ENCODE measurements at places on chromosomes 3 and 15.

DNA sequence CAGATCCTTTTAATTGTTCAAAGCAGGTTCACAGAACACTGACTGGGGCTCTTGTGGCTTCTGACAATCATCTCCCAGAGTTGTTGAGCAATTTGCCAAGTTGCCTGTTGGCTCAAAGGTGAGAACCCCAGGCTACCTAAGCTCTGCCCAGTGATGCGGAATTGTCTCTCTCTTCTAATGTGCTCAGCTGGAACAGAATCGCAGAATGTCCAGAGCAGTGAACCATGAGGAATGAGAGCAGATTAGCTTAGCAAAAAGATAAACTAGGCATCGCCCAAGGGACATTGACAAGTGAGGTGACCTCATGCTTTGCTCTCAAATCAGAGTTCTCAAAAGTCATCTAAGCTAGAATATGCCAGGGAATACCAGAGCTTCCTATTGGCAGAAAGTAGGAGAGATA lies 148.1 kb downstream of the WDR76 start:
- DNase-seq: no peak

DNA sequence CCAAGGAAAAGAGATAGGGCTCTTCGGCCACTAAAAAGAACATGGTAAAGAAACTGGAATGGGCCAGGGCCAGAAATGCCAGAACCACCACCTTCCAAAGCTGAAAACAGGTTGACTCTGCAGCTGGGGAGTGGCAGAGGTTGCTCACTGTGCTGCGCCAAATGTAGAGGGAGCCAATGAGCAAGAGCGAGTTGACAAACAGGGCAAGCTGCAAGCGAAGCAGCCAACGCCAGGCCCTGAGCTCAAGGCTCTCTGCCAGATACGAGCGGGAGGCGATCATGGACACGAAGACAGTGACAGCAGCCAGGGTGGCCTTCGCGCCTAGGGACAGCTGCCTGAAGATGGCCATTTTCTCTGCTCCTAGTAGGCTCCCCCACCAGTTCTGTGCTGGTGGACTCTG lies 3.1 kb downstream of the GLB1 start:
- DNase-seq: no peak

DNA sequence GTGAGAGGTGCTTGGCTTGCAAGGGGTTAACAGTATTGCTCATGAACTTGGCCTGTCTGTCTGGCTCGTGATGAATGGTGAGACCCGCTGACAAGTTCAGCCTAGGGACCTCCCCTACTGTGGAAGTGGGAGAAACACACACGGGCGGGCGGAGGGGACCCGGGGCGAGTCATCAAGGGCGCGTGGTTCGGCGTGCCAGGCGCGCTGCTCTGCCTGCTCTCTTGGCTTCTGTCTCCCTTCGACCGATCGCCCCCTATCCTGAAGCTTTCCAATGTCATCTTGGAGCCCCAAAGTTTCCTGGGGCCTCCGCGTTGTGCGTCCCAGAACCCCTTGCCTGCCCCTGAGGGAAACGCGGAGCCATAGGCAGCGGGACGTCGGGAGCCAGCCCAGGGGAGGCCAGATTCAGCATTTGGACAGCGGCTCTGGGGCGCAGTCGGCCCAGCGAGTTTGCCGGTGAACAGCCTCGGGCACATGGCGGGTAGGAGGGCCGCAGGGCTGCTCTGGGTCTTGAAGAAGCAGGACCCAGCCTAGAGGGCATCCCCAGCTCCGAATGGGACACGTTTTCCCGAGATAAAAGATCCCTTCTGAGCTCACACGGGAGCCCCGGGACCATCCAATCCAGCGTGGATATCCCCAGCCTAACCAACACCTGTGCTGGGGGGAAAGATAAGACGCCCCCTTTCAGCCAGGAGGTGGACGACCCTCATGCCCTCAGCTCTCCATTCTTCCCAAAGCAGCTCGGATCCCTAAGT lies 27.0 kb upstream of the POLG start:
- DNase-seq: no peak

DNA sequence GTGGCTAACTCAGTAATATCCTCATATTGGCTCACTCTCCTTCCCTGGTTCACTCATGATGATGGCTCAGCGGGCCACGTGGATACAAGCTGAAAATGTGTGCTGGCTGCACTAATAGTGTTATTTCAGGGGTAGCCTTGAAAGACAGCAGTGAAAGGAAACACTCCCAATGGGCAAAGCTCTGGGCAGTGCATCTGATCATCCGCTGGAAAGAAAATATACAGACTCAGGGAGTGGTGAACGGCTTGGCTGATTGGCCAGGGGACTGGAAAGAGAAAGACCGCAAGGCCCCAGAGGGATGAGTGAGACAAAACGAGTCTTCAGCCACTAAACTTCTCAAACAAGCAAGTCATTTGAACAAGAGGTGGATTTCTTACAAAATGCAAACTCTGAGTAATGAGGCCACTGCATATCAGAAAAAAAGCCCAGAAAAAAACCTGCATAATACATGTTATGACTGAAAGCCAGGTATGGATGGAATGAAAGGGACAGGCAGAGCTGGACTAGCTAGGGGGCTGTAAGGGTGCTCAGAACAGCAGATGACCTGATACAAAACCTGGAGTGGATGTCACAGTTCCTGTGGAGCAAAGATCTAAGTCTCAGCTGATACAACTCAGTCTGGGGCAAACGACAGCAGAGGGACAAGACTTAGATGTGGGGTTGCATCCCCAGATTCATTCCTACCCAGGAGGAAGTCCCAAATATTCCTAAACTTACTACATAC lies 33.3 kb downstream of the CMTM6 start:
- no peak for DNase-seq

DNA sequence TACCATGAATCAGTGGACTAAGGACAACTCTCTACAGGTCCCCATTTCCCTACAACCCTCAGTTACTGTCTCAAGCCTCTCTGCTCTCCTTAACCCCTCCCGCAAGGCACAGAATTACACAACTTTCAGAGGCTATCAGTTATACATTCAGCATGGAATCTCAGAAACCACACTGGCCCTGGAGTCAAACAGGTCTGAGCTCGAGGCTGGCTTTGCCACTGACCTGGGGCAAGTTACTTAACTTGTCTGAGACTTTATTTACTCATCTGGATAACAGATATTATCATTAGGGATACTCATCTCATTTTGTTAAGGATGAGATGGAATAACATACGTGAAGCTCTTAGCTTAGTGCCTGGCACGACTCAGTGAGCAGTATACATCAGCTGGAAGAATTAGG lies 95.2 kb downstream of the WDR76 start:
- no peak for DNase-seq

DNA sequence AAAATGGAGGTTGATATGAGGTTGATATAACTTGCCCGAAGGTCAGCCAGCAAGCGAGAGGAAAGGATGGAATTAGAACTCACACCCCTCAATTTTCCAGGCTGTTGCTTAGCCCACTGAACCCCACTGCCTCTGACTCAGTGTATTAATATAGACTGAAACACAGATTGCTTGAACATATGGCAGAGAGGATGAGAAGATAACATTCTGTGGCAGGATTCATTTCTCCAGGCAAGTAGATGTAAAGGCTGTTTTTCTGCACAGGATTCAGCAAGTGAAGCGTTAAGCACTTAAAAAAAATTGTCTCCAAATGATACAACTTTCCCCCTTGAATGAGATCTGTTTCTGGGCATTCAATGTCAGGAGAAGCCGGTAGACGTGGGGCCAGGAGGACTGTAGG lies 335.2 kb downstream of the GAP43 start:
- DNase-seq: no peak

DNA sequence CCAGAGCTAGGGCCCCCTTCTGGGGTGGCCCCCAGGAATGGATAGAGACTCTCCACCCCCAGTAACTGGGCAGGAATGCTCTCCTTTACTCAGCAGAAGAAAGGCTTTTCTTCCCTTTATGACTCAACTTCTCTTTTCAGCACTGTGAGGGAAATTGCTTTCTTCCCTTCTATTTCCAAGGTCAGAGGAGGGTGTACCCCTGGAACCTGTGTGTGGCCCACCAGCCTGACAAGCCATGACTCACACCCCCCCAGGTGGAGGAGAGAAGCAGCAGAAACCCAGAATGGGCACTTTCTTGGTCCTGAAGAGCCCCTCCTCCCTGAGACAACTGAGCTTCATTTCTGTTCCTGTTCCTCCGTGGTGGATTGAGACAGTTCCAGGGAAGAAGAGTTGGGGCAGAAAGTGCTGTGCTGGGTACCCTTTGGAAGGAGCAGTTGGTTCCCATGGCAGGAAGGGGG lies 2.7 kb upstream of the ANKRD63 start:
- DNase-seq: no peak

DNA sequence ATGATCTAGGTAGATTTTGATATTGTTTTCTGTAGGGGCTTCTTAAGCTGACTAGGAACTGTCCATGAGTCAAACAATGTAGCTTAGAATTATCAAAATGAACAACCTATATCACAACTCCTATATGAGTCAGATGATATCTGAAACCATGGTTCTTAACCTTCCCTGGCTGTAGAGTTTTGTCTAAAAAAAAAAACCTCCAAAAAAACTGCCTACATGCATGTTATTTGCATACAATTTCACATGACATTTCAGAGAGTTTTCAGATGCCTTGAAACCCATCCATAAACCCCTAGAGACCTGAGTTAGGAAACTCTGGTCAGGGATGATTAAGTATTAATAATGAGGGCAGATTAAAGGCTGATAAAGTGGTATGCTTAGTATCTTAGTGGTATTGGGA lies 157.0 kb downstream of the CHST2 start:
- no peak for DNase-seq

GRCh38 chr15:42623951-42624350 lies 48.5 kb downstream of the STARD9 start:
- DNase-seq: no peak

- no peak for DNase-seq
Observed at GRCh38 chr3:187783098-187783497, 37.8 kb upstream of the BCL6 start.

DNA sequence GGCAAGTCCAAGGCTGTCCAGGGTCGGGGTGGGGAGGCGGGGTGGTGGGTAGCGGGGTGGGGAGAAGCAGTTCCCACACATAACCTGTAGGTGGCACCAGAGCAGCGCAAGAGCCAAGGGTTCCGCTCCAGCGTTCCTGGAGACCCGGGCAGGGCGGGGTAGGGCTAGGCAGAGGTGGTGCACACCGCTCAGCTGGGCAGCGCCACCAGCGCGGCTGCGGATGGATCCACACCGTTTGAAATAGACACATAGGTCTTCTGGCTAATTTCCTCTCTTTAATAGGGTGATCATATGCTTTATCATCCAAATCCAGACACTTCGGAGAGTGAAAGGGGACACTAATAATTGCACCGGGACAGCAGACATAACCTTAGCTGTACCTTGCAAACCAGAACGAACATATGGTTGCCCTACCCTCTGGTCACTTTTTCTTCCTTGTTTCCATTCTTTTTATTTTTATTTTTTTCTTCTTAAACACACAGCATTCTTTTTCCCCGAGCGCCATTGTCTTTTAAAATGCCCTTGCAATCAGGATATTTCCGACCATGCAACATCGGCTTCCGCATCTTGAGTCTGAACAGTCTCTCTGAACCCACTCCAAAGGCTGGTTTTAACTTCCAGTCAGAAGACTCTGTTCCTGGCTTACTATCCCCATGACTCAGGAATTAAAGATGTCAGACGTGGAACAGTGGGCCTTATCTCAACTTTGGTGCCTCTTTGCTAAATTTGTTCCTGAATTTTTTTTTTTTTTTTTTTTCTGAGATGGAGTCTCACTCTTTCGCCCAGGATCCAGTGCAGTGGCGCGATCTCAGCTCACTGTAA lies 12.5 kb upstream of the ZSCAN2 start:
- DNase-seq: no peak

DNA sequence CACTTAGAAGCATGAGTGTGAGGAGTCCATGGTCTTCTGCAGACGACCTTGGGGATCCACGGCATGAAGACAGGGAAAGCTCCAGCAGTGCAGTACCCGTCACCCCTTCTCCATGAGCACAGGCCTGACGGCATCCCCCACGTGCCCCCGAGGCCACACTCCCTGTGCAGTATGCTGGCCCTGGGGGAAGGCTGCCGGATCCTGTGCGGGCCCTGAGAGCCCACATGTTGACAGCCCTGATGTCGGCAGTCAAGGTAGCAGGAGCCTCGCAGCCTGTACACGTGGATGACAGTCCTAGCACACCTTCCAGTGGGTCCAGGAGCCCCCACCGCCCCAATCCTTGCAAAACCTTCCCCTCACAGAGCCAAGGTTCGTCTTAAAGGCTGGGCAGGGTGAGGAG lies 195.3 kb downstream of the ATP10A start:
- DNase-seq: no peak

GRCh38 chr3:17144665-17144993 lies 259.9 kb downstream of the PLCL2 start:
- DNase-seq: no peak

DNA sequence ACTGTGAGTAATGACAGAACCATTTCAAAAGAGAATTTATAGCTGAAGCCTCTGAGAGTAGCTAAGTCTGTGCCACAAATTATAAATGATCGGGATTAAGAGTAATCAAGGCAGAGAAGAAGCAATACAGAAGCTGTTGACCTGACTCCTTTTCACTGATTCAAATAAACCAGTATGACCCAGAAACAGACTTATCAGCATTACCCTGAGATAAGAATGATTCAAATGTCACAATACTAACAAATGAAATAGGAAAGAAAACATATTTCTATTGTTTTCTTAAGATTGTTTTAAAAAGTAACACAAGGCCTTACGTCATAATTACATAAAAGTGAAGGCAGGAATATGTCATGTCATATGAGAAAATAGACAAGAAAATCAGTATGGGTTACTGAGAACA lies 1534.6 kb downstream of the SI start:
- no peak for DNase-seq

DNA sequence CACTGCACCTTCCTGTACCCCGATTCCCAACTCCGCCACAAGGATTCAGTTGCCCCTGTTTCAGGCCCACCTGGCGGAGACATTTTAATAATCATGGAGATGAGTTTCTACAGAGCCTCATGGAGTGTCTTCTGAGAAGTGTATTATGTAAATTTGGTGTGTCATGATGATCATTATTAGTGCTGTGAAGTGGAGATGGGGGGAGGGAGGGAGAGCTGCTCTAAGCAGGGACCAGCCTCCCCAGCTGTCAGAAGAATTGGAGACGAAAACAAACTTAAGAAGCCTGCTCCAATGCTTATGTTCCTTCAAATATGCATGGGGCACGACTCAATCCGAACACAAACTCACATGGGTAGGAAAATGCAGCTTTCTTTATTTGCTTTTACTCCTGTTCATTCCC lies 127.8 kb downstream of the EPHB1 start:
- DNase-seq: no peak

DNA sequence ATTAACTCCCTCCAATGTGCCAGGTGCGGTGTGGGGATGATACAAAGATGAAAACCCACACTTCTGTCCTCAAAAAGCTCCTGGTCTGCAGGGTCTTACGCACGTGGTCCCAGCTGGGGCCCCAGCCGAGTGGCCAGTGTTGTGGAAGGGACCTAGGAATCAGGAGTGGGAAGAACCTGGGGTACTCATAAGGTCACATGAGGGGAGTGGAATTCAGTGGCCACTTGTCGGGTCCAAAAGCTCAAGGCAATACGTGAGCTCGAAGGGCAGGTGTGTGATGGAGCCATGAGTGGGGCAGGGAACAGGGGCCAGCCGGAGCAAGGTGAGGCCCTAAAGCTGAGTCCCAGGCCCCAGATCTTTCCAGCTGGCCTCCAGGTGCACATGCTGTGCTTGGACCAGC lies 260.0 kb upstream of the LYSMD4 start:
- DNase-seq: no peak

- DNase-seq: no peak
Observed at GRCh38 chr3:185651971-185652370, 65.9 kb downstream of the SENP2 start.
